ENCODE measurements at places on chromosomes 2 and 18.
A peak's percentile ranks its signal among the peaks of the same experiment; 100 is the strongest.

- no peak for DNase-seq
Observed at GRCh38 chr2:181694271-181694670, 14.0 kb upstream of the NEUROD1 start.

DNA sequence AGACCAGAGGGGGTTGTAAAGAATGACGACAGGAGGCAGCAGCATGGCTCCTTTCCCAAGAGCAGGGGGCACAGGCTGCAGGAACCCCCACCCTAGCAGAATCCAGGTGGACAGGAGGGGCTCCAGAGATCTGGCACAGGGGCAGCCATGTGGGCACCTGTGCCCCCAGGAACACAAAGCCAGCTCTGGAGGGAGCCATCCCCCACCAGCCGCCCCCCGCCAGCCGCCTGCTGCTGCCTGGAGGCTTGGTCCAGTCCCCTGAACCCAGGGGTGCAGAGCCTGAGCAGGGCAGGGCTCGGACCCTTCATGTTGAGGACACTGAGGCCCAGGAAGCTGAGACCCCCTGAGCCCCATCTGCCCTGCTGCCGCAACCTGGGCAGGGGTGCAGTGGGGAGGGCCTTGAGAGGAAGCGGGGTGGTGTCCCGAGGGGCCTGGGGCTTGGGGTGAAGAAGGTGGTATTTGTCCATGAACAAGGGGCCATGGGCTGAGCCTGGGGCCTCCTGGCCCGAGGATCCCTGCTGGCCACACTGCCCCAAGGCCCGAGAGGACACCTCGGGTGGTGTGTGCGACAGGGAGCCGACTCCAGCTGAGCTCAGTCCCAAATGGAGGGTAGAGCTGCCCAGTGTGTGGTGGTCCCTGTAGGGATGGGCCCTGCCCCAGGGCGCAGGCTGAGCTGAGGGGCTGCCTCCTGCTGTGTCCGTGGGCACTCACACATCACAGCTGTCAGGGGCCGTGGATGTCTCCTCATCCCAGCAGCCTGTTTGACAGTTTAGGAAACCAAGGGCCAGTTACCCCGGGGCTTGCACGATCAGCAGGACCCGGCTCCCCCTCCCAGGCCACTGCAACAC lies 39.8 kb upstream of the SNED1 start:
- no peak for DNase-seq

- no peak for DNase-seq
Observed at GRCh38 chr2:102053096-102053495, 61.3 kb downstream of the IL1R2 start.

DNA sequence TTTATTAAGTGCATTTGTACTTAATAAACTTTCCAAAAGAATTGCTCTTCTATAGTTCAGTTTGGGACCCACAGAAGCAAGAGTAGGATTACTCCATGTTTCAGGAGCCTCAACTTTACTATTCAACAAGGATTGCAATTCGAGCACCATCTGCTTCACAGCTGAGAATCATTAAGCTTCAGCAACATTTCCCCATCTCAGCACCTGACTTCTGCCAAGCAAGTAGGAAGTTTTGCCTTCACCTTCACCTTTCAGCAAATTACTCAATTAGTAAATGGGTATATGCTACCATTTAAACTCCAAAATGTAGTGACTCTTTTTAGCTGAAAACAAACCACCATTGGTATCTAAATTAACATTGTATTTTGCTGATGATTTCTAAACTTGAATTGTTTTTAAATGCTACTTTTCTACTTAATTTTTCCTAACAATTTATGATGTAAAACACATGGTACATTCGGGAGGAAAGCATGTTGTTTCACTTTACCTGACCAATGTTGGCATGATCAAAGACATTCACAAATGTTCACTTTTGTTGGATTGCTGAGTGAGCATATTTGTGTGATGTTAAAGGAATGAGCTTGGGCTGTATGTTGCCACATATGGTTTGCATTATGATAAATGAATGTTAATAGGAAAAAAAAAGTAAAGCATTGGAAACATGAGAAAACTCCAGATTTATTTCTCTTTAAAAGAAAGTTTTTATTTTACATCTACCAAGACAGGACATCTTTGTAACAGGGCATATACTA lies 159.2 kb downstream of the GULP1 start:
- DNase-seq, result no peak

DNA sequence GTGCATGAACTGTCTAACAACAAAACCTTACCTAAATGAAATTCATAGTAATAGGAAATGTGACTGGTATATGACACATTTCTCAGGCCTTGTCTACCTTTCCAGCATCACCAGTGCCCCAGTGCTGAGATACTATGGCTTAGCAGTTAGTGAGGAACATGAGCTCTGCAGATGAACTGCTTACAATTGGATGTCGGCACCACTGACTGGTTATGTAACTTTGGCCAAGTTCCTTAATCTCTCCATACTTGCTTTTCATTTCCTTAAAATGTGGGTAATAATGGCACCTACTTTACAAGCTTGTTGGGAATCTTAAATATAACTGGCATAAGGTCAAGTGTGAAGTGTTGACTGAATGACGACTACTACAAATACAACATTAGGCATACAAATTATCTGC lies 136.3 kb downstream of the OLA1 start:
- no peak for DNase-seq

- DNase-seq, result peak; percentile 98
Observed at GRCh38 chr2:112054847-112055729, at the start of gene TMEM87B. TSS of gene TMEM87B (plus strand) at chr2:112055269. CDS start at chr2:112055592, 323 bp downstream.

- DNase-seq, result no peak
Observed at GRCh38 chr2:205686783-205687640, 4.7 kb downstream of the NRP2 start.

GRCh38 chr2:117436697-117437096 lies 377.8 kb upstream of the DDX18 start:
- no peak for DNase-seq

- DNase-seq, result no peak
Observed at GRCh38 chr2:72205504-72205881, 57.8 kb upstream of the CYP26B1 start.

- DNase-seq, result no peak
Observed at GRCh38 chr2:113976277-113976928, 86.5 kb downstream of the ACTR3 start.

GRCh38 chr2:206408323-206409320 lies 34.7 kb upstream of the ADAM23 start:
- DNase-seq, result no peak

- DNase-seq, result no peak
Observed at GRCh38 chr2:32788114-32788513, 158.6 kb upstream of the LTBP1 start.

DNA sequence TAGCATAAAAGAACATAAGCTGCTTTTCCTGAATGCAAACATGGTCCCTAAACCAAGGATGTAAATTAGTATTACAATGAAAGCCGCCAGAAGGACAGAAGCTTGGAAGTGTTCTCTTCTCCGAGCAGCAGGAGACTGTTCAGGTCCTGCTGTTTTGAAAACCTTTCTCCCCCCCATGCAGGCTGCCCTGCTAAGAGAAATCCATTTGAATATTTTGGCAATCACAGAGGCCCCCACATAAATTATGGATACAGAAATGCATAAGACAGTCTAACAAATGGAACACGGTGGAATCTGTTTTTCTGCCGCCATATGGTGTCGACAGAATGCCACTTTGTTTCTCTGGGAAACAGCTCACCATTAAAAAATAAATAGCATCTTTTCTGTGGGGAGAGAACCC lies 600.4 kb upstream of the KLHL29 start:
- no peak for DNase-seq

- DNase-seq, result no peak
Observed at GRCh38 chr2:217484046-217484445, 518.7 kb downstream of the TNS1 start.

DNA sequence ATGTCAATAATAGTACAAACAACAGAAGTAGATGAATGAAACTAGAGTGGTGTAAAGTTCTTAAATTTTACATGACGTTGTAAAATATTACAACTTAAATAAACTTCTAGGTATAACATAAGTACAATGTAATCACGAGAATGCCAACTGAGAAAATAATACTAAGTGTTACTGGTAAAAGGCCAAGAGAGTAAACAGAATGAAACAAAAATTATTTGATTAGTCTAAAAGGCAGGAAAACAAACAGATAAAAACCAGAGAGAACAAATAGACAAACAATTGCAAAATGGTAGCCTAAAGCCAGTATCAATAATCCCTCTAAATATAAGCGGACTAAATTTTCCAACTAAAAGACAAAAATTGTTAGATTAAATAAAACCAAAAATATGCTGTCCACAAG lies 71.9 kb downstream of the SMAD2 start:
- no peak for DNase-seq

GRCh38 chr2:24024996-24025663 lies 15.2 kb downstream of the MFSD2B start:
- no peak for DNase-seq

DNA sequence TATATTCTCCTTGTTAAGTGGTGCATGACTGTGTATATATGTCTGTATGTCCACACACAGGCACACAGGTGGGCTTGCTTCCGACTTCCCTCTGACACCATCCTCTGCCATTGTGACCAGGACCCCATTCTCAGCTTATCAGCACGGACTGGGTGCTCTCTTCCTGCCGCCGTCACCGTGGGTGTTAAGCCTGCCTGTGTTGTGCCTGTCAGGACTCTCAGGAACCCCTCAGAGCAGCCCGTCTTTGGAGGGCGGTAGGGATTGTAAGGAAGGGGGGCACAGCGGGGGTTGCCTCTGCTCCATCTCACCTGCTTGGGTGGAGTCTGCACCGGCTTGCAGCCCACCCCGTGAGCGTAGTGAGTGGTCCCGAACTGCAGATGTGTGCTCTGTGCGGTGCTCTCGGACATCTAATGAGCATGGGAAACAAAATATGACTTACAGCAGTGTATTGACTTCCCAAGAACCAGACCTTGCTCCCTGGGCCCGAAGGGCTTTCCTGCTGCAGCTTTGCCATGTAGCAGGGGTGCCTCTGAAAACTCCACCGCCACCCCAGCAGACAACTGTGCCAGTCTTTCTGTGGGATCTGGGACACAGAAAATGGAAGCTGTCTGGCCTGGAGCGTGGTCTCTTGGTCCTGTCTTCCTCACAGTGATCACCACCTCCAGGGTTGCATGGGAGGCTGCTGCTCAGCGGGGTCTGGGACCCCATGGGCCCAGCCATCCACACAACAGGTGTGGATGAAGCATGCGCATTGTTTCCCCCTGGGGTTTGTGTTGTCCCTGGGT lies 58.9 kb downstream of the SH3RF3 start:
- no peak for DNase-seq

- DNase-seq, result no peak
Observed at GRCh38 chr2:171579481-171579880, 57.2 kb downstream of the CYBRD1 start.

GRCh38 chr18:63979409-63979920 lies 9.6 kb downstream of the SERPINB8 start:
- peak; percentile 62 for DNase-seq

- DNase-seq, result no peak
Observed at GRCh38 chr18:26497866-26498265, 50.5 kb downstream of the KCTD1 start.

DNA sequence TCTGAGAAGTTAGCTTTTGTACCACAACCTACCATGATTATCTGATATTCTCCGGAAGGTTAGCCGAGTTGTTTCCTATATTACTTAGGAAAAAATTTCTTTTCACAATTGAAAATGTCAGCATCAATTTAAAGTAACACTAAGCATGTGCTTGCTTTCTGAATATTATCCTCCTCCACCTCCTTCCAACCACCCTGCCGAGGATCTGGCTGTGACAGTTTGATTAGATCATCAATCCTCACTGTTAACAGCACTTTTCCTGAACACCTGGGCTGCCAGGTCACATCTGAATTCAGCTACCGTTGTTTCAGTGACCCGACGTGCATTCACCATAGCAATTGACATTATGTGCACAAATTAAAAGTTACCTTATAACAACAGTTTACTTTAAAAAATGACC lies 207.0 kb downstream of the ZNF407 start:
- DNase-seq, result no peak

GRCh38 chr2:680496-680895 lies 3.3 kb upstream of the TMEM18 start:
- DNase-seq, result no peak

- DNase-seq, result no peak
Observed at GRCh38 chr2:169160926-169161481, 91.6 kb downstream of the DHRS9 start.

- DNase-seq, result no peak
Observed at GRCh38 chr2:21251216-21251980, 127.6 kb downstream of the TDRD15 start.

- DNase-seq, result no peak
Observed at GRCh38 chr2:26001743-26002351, 19.6 kb upstream of the KIF3C start.

DNA sequence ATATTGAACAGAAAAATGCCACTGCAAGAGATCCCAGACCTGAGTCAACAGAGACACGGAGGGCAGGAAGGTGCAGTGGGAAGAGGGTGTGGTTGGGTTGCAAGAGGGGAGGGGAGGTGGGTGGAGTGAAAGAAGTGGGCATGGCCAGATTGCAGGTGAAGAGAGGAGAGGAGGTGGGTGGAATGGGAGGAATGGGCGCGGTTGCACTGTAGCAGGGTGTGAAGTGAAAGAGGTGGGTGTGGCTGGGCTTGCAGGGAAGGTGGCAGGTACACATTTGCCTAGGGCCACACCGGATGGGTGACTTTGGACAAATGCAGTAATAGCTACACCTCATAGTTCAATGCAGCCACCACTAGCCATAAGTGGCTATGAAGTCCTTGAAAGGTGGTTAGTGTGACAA lies 71.1 kb downstream of the DOCK10 start:
- DNase-seq, result no peak

DNA sequence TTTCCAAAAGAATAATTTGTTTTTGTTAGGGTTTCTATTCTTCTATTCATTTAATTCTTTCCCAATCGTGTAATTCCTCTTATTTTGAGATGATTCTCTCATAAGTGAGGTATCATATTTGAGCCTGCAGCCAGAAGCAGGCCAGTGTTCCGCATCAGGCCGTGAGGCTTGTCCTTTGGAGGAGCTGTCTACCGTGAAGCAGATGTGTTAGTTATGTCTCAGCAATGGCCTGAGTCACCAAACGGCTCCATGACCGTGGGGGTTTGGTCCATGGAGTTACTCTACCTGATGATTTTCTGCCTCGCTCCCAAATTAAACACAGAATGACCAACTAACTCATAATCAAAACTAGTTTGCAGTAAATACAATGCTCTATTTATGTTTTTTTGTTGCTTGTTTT lies 64.2 kb upstream of the TMEM87B start:
- no peak for DNase-seq

DNA sequence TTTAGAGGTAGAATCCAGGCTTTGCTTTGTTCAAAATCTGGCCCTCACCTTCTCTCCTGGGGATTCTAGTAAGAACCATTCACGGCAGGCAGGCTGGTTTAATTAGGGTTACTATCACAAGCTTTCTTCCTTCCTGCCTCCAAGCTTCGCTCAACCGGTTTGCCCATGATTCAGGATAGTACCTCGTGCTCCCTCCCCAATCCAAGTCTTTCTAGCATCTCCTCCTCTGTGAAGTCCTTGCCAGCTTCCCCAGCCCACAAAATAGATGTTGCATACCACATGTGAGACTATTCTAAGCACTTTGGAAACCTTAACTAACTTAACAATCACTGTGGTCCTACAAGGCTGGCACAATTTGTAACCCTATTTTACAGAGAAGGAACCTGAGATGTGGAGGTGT lies 135.1 kb downstream of the SOCS6 start:
- no peak for DNase-seq

GRCh38 chr2:216643986-216644659 lies 10.9 kb downstream of the IGFBP2 start:
- no peak for DNase-seq
